ENCODE measurements at places on chromosomes 16 and 17.

GRCh38 chr17:74680213-74680612 is 32.5 kb downstream of the CD300LF start:
- no peak for DNase-seq

DNA sequence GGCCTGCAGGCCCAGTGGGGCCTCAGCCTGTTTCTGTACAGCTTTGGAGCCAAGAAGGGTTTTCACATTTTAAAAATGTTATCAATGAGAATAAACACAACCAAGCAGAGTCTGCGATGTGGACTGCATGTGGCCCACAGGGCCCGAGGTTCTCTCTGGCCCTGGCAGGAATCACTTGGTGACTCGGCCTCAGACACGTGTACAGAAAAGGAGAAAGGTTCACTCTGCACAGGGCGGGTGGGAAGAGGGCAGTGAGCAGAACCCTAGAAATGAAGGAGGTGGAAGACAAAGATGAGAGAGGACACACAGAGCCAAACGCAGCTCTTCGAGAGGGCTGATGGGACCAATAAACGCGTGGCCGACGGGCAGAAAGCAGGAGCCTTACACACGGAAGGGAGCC is 11.6 kb upstream of the ZNF750 start:
- no peak for DNase-seq

- no peak for DNase-seq
These were observed 77.7 kb downstream of the CNGB1 start for GRCh38 chr16:57893217-57893558.

- DNase-seq: no peak
These were observed 6.6 kb downstream of the CDH1 start for GRCh38 chr16:68743664-68744063.

DNA sequence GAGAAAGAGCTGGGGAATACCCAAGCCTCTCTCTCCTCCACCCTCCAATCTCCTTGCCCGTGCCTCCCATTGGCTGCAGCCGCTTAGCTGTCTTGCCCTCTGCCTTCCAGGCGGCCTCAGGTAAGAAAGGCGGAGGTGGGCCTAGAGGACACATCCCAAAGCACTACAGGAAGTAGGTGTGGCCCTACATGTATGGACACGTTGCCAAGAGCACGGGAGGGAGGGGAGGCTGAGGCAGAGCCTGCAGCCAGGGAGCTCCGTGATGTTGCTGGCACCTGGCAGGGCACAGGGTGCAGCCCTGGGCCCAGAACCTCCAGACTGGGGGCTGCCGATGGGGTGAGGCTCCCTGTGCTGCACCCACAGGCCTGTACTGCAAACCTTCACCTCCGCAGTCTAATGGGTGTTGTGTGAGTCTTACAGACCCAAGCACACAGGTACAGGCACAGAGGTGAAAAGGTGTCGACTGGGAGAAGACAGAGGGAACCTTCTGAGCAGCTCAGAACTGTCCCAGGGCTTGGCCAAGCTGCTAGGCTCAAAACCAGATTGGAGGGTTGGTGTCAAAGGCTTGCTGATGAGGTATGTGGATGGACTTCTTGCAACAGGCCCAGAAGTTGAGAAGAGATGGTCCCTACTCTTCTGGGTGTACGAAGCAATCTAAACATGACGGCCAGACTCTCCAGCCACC is 23.5 kb upstream of the FOXK2 start:
- DNase-seq: no peak

DNA sequence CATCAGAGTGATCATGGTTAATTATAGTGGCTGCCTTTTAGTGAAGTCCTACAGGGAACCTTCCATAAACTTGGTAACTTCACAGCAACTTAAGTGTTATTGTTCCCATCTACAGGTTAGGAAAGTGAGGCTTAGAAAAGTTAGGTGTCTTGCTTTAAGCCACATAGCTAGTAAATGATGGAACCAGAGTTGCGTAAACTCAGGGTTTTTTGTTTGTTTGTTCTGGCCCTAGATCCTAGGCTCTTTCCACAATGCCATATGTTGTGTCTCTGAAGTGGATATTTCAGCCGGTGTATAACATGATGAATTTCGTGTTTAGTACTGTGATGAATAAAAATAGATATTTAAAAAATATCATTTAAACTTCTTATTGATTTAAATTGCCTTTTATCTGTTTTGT is 27.6 kb downstream of the DNAH9 start:
- no peak for DNase-seq

- DNase-seq: no peak
These were observed 24.7 kb upstream of the WSB1 start for GRCh38 chr17:27269201-27269600.

GRCh38 chr16:27598220-27598619 is 48.3 kb downstream of the KATNIP start:
- no peak for DNase-seq

GRCh38 chr17:6868582-6868981 is 37.1 kb upstream of the TEKT1 start:
- DNase-seq: no peak

DNA sequence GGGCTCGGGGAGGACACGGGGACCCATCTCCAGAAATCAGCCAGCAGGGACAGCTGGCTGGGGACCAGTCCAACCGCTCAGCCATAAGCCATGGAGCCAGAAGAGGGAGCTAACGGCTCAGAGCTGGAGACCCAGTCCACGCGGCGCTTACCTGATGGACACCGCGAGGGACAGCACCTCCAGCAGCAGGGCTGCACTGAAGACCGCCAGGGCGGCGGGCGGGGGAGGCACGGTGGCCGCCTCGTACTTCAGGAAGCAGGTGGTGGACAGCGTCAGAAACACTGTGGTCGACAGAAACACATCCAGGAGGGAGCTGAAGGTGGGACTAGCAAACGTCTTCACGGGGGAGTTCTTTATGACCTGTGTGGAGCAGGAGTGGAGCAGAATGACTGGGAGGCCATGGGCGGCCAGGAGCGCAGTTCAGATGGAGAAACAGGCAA is 102.6 kb upstream of the CREBBP start:
- peak; percentile 7 for DNase-seq

GRCh38 chr17:28327709-28328108 is 7.6 kb downstream of the IFT20 start:
- no peak for DNase-seq

- no peak for DNase-seq
These were observed 51.3 kb downstream of the TNFRSF13B start for GRCh38 chr17:16920628-16921020.

DNA sequence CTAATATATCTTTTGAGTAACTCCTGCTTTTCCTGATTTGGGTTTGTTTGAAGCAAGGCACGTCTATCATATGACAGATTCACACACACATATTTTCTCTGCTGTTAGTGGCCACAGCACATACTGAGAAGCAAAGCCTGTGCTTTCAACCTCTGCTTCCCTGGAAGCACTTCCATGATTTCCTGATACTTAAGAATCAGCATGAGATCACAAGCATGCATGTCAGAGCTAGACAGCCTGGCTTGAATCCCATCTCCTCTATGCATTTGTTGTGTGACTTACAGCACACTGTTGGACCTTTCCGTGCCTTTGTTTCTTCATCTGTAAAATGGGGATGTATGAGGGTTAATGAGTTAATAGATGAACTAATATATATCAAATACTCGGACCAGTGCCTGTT is 151.1 kb upstream of the NOL11 start:
- DNase-seq: no peak

GRCh38 chr17:36870720-36870999 is 66.6 kb upstream of the LHX1 start:
- DNase-seq: no peak

DNA sequence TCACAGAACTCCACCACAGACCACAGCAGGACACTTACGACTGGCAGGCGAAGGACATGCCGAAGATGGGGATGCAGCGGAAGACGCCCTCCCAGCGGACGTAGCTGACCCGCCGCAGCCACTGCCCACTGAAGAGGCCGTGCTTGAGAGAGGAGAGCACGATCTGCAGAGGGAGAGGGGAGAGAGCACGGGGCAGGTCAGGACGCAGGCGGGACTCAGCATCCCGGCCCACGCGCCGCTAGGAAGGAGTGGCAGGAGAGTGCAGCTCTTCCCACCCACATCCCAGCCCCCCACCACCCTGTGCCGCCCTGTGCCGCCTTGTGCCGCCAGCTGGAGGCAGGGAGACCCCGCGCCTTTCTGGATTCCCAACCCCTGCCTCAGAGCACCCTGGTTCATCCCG is 14.5 kb downstream of the SLC38A10 start:
- no peak for DNase-seq

DNA sequence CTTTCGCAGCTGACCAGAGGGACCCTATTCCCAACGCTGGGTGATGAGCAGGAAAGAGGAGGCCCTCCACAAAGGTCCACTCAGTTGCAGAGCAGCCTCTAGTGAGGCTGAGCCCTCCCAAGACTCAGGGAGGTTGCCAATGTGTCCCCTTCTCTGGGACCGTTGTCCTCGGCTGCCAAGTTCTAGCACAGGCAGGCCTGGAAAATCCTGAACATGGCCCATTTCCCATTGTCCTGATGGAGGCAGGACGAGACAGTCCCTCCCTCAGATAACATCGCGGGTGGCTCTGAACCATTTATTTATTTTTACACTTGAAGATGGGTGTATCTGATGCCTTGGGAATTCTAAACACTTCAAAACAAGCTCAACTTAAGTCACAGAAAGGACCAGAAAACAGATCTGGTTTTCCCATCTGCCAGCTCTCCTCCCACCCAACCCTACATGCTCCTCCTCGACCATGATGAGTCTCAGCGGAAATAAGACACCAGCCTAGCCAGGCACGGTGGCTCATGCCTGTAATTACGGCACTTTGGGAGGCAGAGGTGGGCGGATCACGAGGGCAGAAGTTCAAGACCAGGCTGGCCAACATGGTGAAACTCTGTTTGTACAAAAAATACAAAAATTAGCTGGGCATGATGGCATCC is 12.8 kb downstream of the CDIP1 start:
- no peak for DNase-seq

- no peak for DNase-seq
These were observed 37.9 kb downstream of the HS3ST3A1 start for GRCh38 chr17:13563866-13564265.

GRCh38 chr17:29597361-29598172 is 4.6 kb downstream of the ANKRD13B start:
- DNase-seq: no peak

GRCh38 chr17:19000531-19001325 is 3.8 kb downstream of the FAM83G start:
- DNase-seq: no peak

- no peak for DNase-seq
These were observed 13.5 kb upstream of the MYH10 start for GRCh38 chr17:8643855-8644506.

- DNase-seq: no peak
These were observed 10.9 kb upstream of the ALKBH5 start for GRCh38 chr17:18172531-18173278.

GRCh38 chr16:64864232-64864809 is 257.5 kb downstream of the CDH11 start:
- DNase-seq: no peak

DNA sequence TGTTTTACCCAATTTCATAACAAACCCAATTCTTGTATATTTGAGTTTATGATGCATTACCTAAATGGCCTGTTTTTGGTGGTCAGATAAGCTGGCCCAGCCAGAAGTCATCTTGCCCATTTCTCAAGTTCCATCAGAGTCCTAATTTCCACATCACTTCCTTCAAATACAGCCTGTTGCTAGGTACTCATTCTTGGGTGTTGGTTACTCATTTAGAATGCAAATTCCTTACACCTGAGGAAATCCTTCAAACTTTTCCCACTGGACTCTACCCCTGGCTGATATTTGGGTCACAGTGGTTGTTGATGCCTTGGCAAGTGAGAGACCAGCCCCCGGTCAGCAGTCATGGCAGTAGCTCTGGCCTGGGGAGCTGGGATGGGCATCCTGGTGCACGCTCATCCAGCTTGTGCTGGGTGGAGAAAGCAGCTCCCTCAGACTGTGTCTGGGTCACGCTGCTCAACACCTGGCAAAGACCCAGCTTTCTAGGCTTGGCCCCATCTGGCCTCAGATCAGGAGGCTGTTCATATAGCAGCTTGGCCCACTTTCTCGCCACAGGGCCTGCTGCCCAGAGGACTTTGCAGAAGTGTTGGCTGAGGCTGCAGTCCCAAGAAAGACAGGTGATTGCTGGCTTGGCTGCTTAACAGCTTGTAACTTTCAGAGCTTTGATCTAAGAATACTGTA is 25.8 kb downstream of the WSB1 start:
- DNase-seq: no peak

DNA sequence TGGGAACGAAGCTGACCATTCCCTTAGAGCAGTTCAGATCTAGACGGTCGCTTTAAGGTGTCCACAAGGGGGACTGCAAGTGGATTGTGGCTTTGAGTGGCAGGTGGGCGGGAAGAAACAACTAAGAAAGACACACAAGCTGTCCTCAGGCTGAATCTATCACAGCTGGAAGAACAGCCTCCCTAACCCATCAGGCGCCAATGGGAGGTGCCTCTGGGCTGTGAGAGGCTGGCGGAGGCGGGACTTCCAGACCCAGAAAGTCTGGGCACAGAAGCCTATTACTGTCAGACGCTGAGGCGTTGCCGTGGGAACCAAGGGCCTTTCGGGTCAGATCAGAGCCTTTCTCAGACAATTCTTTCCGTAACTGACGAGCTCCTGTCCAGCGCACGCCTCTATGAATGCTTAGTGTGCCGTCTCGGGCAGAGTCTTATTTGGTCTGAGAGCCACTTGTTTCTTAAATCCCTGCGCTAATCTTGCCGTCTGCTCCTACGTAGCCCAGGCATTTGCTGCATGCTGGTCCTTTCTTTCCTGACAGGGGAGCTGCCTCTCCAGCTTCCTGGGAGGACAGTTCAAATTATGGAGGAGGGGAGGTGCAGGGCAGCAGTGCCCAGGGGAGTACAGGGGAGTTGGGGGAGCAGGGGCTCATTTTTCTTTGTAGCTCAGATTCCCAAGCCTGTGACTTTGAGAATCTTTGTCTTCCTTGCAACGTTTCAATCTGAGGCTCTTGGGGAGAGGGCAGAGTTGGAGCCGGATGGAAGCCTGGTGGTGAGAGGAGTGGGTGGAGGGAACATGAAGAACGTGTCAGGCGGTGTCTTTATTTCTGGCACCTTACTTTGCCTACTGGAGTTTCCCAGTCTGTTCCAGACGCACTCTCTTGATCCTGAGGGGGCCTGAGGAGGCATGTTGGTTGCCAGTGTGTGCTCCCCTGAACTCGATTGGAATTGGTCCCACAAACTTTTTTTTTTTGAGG is 618.7 kb downstream of the KCNJ18 start:
- no peak for DNase-seq

- no peak for DNase-seq
These were observed 88.4 kb downstream of the RTN4RL1 start for GRCh38 chr17:1936766-1937165.

- no peak for DNase-seq
These were observed 6.1 kb upstream of the FXR2 start for GRCh38 chr17:7620835-7621234.
